ENCODE measurements at places on chromosomes 2 and 18.

GRCh38 chr2:121547646-121548045, 17.0 kb downstream of the RNU4ATAC start:
- no peak for DNase-seq

- no peak for DNase-seq
These were observed 41.3 kb downstream of the TMEM18 start for GRCh38 chr2:635687-636621.

DNA sequence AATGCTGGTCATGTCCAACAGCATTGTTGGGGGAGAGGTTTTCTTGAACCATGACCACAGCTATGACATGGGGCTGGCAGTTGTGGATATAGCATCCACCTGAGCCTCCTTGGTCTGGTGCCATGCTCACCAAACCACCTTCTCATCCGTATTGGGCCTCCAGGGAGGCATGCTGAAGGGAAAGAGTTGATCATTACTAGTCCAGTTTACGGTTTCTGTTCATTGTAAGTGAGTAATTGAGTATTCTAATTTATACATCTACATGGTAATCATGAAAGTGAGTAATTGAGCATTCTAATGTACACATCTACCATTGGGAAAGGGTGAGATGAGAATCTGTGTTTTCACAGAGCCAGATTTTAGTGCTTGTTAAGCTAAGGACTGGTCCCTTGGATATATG, 6.8 kb downstream of the TMEM87B start:
- DNase-seq = no peak

- DNase-seq = no peak
These were observed 107.8 kb downstream of the MBD2 start for GRCh38 chr18:54116541-54117257.

- DNase-seq = no peak
These were observed 187.3 kb downstream of the FAM210A start for GRCh38 chr18:13539050-13539449.

All from stimulated activated CD4-positive, alpha-beta T cell treated with anti-CD3 and anti-CD28 coated beads, Interleukin-1b, Interleukin-23, amount 100 ng/mL, for 24 hours (primary cell).